ENCODE measurements at places on chromosomes 5 and 9.

DNA sequence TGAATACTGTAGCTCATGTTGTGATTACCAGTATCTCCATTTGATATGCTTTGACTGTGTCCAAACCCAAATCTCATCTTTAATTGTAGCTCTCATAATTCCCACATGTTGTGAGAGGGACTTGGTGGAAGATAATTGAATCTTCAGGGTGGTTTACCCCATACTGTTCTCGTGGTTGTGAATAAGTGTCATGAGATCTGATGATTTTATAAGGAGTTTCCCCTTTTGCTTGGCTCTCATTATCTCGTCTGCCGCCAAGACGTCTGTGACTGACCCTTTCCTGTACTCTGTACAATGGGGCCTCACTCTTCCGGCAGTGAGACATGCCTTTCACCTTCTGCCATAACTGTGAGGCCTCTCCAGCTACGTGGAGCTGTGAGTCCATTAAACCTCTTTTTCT is 59.3 kb downstream of the TRIO start:
- no peak for DNase-seq

DNA sequence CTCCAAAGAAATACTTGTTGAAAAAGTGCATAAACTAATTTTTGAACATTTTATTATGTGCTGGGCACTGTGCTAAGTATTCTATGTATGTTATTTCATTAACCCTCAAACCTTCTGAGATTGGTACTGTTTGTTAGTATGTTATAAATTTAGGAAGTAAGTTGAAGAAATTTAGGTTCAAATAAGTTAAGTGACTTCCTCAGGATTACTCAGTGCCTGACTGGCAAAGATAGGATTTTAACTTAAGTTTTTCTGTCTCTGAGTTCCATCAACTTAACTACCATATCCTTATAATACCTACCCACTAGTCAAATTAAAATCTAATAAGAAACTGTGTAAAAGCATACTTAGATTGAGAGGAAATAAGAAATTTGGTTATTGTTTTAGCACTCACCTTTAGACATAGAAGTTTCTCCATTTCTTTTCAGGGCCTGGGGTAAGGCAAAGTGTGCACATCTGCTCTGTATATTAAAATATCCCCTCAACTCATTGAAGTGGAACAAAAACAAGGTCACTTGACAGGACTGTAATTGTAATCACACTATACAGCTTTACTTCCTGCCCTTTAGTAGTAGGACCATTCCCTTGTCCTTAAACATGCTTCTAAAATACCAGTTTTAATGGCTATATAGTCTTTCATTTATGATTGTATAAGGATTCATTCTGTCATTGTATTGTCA is 15.2 kb downstream of the TGFBR1 start:
- DNase-seq: no peak

- DNase-seq: no peak
Observed at GRCh38 chr9:99465231-99465907, 243.3 kb downstream of the SEC61B start.

GRCh38 chr5:150234576-150235499 is 45.0 kb downstream of the SLC6A7 start:
- DNase-seq: no peak

GRCh38 chr5:40258222-40258621 is 421.5 kb upstream of the PTGER4 start:
- no peak for DNase-seq

- DNase-seq: no peak
Observed at GRCh38 chr9:97411440-97411788, 482 bp upstream of the TDRD7 start.

All from iPS DF 19.7 (cell line).